CD8-positive, alpha-beta memory T cell (primary cell): ENCODE measurements at places on chromosomes 2 and 18. TPM values are rescaled to one million over a fixed set of nuclear protein-coding genes. Genes with fewer than 3 reads are reported as not detected.

The MAPK4 gene
- not detected for total RNA-seq

DNA sequence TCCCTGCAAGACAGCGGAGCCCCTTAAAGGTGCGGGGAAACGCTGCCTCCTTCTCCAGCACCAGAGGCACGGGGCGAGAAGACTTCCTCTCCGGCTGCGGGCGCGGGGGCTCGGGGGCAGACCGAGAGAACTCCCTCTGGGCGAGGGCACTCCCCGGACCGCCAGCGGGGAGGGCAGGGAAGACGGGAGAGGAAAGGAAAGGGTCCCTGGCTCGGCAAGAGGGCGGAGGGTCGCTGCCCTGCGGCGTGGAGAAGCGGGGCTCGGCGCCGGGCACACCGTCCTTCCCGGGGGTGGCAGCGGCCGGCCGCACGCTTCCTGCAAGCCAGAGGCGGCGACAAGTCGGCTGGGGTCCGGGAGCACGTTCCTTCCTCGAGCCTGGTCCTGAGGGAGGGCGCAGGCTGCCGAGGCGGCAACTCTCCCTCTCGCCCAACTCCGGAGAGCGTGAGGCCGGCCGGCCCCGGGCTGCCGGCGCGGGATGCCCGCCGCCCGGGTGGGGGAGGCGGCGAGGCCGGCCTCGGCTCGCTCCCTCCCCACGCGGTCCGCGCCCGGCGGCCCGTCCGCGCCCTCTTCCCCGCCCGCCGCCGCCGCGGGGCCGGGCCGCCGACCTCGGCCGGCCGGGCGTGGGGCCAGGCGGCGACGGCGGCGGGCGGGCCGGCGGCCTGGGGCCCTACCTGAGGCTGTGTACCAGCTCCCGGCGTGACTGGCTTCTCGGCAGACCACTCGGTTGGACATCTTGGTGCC, 1.1 kb downstream of the MEMO1 start:
- peak; percentile 60 for DNase-seq

The PLEKHH2 gene
- total RNA-seq, result 0.49 TPM

DNA sequence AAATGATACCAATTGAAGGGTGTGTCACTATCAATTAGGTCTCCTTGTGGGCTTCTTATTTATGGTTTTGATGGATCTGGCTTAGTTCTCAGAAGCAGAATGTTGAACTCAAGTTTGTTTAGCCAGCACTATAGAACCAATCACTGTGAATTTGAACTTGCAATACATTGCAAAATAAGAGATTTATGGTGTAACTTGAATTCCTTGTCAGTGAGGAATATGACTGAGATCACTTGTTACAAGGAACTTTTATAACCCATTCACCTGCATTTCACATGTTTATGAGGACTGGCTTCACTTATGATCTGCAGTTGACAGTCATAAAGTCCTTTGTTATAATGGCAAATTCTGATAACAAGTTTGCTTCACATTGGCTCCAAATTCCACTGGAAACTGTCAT, 9.8 kb downstream of the GATA6 start:
- DNase-seq, result no peak

The CTNNA2 gene
- total RNA-seq, result not detected

DNA sequence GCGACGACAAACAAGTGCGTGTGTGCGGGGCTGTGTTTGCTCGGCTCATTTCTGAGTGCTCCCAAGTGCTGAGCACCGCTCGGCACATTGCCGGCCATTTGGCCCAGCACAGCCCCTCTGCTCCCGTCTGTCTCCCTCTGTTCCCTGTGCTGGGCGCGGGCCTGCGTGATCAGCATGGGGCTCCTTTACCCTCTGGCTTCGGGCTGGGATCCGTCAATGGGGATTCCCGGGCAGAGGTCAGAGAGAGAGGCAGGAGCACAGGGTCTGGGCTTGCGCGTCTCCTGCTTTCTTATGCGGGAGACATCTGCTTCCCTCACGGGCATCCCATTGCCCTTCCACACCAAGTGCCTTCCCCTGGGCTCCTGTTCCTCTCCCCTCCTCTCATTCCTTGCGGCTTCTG, 234.0 kb downstream of the ACKR3 start:
- no peak for DNase-seq

The REL gene
- 47.6 TPM for total RNA-seq

- no peak for DNase-seq
Measured at GRCh38 chr2:11286749-11287148, 57.7 kb downstream of the ROCK2 start.

The PROKR1 gene
- total RNA-seq, result not detected

GRCh38 chr2:1787755-1788477, 43.6 kb upstream of the PXDN start:
- no peak for DNase-seq

GRCh38 chr2:57181315-57182038, 865.1 kb upstream of the VRK2 start:
- no peak for DNase-seq

GRCh38 chr2:107202962-107203591, 317.1 kb upstream of the ST6GAL2 start:
- DNase-seq, result no peak

The DLX1 gene
- not detected for total RNA-seq

DNA sequence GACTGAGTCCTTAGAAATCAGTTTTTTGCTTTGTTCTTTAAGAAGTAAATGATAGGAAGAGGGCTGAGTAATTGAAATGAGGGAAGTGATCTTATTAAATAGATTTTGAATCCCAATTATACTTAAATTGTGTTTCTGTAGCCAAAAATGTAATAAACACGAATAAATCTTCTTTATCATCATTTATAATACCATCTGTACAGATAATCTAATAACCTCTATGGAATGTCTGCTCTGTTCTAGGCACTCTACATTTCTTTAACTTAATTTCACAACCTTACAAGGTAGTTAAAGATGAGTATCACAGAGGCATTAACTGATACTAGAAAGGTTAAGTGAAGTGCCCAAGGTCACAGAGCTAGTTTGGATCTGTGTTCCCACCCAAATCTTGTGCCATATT, 14.3 kb upstream of the SCN2A start:
- no peak for DNase-seq

- no peak for DNase-seq
Measured at GRCh38 chr18:3998698-3999333, 456.3 kb downstream of the DLGAP1 start.

The IMP4 gene
- total RNA-seq, result 239 TPM

The PSTPIP2 gene
- 24.9 TPM for total RNA-seq

The LCT gene
- 0.48 TPM for total RNA-seq

DNA sequence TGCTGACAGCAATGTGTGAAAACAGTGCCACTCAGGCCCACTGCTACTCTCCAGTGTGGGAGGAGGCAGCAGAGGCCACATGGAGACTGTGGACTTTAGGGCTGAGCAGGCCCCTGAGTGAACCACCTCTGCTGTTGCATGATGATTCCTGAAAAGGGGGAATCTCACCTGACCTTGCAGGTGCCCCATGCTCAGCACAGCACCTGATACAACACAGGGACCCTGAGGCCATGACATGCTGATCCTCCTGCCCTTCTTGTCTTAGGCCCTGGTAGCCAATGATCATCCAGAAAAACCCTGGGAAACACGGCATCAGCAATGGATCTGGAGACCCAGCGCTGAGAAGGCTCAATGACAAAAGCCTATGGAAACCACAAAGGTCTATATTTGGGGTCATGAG, 446.8 kb upstream of the MYT1L start:
- no peak for DNase-seq

- DNase-seq, result no peak
Measured at GRCh38 chr18:13629841-13630715, 96.3 kb downstream of the FAM210A start.

DNA sequence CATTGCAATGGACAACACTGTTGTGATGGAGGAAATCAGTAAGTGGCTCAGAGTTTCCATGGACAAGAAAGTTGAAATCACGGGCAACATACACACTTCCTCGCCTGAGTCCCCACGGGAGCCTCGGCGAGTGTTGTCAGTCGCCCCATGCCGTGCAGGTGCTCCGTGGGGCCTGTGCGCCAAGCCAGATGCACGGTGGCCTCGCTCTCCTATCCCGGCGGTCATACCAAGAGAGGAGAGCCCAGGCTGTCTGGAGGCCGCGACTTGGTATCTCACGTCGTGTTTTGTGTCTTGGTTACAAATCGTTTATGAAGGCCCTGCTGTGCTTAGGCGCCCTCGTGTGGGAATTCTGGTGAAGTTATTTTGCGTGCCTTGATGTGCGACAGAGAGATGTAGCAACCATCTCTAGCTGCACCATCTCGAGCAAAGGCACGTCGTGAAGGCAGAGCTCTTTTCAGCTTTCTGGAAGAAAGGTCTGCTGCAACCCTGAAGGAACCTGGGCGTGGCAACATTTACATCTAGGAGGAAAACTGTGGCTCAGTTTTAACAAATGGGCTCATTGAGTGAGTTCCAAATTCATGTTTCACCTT, 21.8 kb downstream of the ATG4B start:
- no peak for DNase-seq

- DNase-seq, result no peak
Measured at GRCh38 chr2:53028225-53028624, 739.4 kb upstream of the CHAC2 start.

GRCh38 chr2:233098618-233099017, 38.5 kb downstream of the INPP5D start:
- DNase-seq, result no peak

DNA sequence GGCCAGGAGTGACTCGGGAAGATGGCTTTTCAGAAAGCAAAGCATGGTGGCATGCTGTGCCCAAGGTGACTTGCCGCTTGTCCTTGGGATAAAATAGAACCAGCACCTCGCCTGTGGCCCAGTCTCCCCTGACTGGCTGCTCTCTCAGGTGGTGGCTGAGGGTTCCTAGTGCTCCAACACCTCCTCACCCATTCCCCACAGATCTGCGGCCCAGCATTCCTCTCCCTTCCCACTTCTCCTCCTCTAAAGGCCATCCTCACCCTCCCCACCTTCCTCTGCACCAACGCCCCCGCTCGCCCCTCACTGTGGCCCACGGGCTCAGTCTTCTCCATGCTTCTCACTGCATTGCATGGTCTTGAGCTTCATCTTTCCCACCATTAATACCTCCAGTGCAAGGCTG, 132.4 kb downstream of the PXDN start:
- peak; percentile 32 for DNase-seq

- no peak for DNase-seq
Measured at GRCh38 chr2:120394764-120395163, 48.8 kb downstream of the INHBB start.

GRCh38 chr2:119486886-119487285, 37.4 kb downstream of the SCTR start:
- no peak for DNase-seq

DNA sequence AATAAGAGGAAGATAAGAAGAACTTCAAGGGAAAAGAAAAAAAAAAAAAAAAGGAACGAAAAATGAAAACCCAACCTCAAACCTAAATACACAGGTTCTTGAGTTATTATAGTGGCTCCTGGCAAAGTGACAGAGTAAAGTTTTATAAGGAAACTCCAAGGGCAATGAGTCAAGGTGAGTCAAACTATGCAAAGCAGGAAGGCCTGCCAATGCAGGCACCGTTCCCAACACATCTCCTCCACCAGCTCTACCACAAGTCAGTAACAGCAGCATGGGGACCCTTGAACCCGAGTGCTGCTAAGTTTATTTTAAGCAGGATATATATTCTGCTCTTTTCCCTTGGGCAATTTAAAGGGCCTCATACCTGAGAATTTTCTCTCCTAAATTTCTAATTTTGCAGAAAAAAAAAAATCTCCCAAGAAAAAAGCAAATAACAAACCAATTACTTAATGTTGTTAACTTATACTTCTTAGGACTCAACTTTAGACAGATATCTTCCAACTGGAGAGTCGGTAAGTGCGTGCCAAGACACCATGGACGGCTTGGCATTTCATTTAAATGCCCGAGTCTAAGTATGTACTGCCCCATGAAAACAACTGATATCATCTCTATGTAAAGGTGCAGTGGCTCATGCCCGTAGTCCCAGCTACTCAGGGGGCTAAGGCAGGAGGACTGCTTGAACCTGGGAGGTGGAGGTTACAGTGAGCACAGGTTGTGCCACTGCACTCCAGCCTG, 75.7 kb upstream of the TFCP2L1 start:
- DNase-seq, result no peak

- DNase-seq, result no peak
Measured at GRCh38 chr2:133412694-133413093, 155.6 kb downstream of the NCKAP5 start.

DNA sequence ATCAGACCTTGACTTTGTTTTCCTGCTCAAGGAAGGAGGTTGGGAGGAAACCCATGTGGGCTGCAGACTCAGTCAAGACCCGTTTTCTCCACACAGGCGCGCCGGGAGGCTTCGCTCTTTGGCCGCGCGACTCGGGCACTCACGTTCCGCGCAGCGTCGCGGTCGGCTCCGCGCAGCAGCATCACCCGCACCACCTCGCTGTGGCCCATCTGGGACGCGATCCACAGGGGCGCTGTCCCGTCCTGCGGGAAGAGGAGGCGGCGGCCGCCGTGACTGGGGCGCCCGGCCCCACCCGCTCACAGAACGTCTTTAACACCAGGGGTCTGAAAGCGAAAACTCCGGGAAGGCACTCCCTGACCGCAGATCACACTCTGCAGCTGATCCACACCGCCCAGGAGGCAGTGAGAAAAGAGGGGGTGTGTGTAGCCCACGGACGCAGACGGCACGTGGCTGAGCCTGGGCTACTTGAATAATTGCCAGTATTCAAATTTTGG, 33.1 kb upstream of the NPC1 start:
- DNase-seq, result no peak

DNA sequence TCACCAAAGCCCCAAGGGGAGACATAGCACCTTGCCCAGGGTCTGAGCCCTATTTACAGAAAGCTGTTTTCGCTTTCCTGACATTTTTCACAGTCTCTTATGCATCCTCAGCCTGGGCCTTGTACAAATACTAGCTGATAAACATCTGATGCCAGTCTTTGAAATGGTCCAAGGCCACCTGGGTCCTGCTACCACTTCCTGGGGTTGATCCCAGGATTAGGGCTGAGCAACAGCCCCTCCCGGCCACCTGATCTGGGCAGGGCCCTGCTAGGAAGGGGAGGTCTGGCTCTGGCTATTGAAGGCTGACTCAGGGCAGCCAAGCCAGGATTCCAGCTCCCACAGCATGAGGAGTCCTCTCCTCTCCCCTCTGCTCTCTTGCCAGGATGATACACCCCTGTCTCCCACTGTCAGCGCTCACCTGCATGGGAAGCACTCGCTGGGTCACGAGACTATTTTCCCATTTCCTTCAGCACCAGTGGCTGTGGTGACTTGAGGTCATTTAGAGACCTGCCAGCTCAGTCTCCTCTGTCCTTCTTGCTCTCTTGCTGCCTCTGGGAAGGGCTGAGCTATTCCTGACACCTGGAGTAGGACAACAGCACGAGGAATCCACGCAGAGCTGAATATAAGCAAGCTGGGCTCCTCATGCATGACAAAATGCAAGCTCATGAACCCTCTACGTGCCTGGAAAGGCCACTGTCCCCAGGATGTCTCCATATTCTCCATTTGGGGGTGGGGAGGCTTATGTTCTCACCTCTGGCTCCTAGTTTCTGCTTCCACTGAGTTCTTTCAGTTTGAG, 53.0 kb upstream of the LGALSL start:
- no peak for DNase-seq

- no peak for DNase-seq
Measured at GRCh38 chr2:79665091-79665490, 152.2 kb downstream of the CTNNA2 start.
